Umbilical cord (tissue), 2 donors: ENCODE measurements at places on chromosomes 5 and 9. TPM values are rescaled to one million over a fixed set of nuclear protein-coding genes. Genes with fewer than 3 reads are reported as not detected.

- DNase-seq, result no peak
Measured at GRCh38 chr5:129120158-129120581, 25.6 kb downstream of the ISOC1 start.

- DNase-seq, result no peak
Measured at GRCh38 chr9:126403397-126403796, 76.8 kb downstream of the MVB12B start.

DNA sequence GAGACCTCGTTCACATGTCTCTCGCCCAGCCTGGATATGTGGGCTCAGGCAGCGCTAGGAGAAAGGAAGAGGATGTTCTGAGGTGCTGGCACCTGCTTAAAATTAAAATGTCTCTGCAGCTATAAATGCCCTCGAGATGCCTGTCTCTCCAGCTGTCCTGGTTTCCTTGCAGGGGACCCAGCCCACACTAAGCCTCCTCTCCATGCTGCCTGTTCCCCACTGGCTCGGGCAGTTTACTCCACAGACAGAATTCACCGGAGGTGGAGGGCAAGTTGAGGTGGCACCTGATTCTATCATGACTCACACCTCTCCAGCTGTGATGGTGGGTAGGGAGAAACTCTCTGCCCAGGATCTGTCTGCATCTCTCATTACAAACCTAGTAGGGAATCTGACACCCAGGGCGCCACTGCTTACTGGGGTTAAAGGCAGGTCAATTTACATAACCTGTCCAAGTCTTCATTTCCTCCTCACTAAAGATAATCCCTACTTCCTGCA is 420.9 kb downstream of the SPOCK1 start:
- DNase-seq, result no peak

- DNase-seq, result no peak
Measured at GRCh38 chr5:135824541-135825041, 9.9 kb upstream of the SLC25A48 start.

- no peak for DNase-seq
Measured at GRCh38 chr5:161442471-161442870, 104.1 kb downstream of the GABRB2 start.

GRCh38 chr5:19319252-19319651 is 668.7 kb downstream of the CDH18 start:
- no peak for DNase-seq

DNA sequence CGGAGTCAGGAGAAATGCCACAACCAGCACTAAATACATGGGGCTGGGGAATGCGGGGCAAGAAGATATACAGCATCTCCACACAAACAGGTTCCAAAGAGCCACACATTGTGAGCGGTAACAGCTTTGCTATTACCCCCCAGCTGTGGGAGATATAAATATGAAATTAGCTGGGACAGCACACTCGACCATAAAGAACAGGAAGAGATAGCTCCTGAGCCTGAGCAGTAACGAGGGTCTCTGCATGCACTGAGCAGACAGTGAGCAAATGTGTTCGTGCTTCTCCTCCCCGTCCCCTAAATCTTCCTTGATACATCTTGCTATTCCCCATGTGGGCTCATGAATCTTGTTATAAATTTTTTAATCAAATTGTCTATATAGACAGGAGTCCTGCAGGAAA is 53.1 kb downstream of the ADAMTS2 start:
- no peak for DNase-seq

The PLGRKT gene
- total RNA-seq, result 9.9 TPM

The URM1 gene
- 29.1 TPM for total RNA-seq

The KCNV2 gene
- 1.4 TPM for total RNA-seq

The PCDHB2 gene
- total RNA-seq, result 6.5 TPM

The SHC3 gene
- total RNA-seq, result 3.1 TPM

The SARDH gene
- total RNA-seq, result 7.7 TPM
